ENCODE measurements at places on chromosomes 7 and 10. TPM values are rescaled to one million over a fixed set of nuclear protein-coding genes. Genes with fewer than 3 reads are reported as not detected.

The OPALIN gene
- total RNA-seq: not detected

The ZNF438 gene
- 6.8 TPM for total RNA-seq

The SLC26A5 gene
- not detected for total RNA-seq

The MSMB gene
- not detected for total RNA-seq

The ADRB1 gene
- 0.56 TPM for total RNA-seq

The COL13A1 gene
- 0.47 TPM for total RNA-seq

The HGF gene
- total RNA-seq: not detected

The FKBP6 gene
- not detected for total RNA-seq

The TMEM176A gene
- not detected for total RNA-seq

Measured in MCF 10A (cell line).